Sigmoid colon (tissue), 7 donors: ENCODE measurements at places on chromosomes 7 and 10. TPM values are rescaled to one million over a fixed set of nuclear protein-coding genes. Genes with fewer than 3 reads are reported as not detected.

DNA sequence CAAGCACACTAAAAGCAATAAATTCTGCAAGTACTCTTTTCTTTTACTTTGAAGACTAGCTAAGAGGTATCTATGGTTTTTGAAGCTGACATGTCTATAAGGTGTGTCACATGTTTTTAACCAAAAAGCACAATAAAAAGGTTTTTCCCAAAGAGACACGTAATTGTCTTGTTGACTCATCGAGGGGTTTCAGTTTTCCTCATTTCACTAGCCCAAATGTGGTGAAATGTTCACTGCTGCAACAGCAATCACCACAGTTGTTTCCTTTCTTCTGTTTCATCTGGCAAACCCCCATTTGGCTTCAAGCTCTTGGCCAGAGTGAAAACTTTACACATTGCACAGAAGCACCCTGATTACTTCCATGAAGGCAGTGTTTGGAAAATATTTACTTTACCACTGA, 3.8 kb upstream of the HOXA4 start:
- no peak overlapping the region for H3K4me3 ChIP-seq
- peak overlapping the region; percentile 55 for H3K27ac ChIP-seq
- DNase-seq, result peak; percentile 85
- H3K4me1 ChIP-seq, result no peaks in the 10 kb centered on the region
- H3K27me3 ChIP-seq, result no peaks in the 10 kb centered on the region
- H3K36me3 ChIP-seq, result no peaks in the 10 kb centered on the region

DNA sequence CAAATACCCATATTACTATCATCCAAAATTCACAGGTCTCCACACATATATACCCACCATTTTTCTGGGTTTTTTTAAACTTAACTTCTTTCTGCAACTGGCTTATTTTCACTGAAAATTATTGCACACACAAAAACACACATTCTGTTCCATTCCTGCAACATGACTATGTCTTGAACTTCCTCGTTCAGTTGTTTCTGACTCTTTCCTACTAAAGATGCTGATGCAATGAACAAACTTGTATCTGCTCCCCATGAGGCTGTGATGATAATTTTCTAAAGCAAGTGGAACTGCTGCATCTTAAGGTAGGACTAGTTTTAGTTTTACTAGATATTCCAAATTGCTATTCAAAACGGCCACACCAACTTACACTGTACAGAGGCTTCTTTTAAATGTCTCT, 77.7 kb downstream of the OSBPL3 start:
- no peak overlapping the region for H3K4me3 ChIP-seq
- H3K4me1 ChIP-seq, result no peaks in the 10 kb centered on the region
- no peaks in the 10 kb centered on the region for H3K36me3 ChIP-seq
- no peak overlapping the region for H3K27ac ChIP-seq

GRCh38 chr10:102678842-102679289, 34.6 kb downstream of the TRIM8 start:
- no peaks in the 10 kb centered on the region for H3K36me3 ChIP-seq
- peak; percentile 69 for DNase-seq
- H3K27ac ChIP-seq, result no peak overlapping the region
- no peaks in the 10 kb centered on the region for H3K27me3 ChIP-seq

- H3K27me3 ChIP-seq, result no peaks in the 10 kb centered on the region
- no peaks in the 10 kb centered on the region for H3K36me3 ChIP-seq
- no peak overlapping the region for H3K4me3 ChIP-seq
Observed at GRCh38 chr7:1450987-1451386, 8.3 kb downstream of the MICALL2 start.

DNA sequence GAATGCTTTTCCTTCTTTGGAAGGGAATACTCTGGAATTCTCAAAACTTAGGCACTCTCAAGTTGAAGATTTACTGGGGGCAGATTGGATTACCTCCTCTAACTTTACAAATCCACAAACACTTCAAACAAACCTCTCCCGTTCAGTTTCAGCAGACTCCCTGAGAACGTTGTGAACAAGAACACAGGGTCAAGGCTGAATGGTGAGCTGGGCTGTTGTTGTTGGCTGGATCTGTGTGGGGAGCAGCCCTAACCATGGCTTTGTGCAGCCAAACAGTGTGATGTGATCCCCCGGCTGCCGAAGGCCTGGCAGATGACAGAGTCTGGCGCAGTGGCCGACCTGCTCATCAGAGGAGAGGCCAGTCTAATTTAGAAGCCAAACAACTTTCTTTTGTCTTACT, 93.1 kb downstream of the BMPER start:
- no peak for DNase-seq
- H3K4me1 ChIP-seq, result no peaks in the 10 kb centered on the region
- no peak overlapping the region for H3K27ac ChIP-seq
- H3K4me3 ChIP-seq, result no peak overlapping the region
- H3K36me3 ChIP-seq, result no peaks in the 10 kb centered on the region
- H3K27me3 ChIP-seq, result no peaks in the 10 kb centered on the region

DNA sequence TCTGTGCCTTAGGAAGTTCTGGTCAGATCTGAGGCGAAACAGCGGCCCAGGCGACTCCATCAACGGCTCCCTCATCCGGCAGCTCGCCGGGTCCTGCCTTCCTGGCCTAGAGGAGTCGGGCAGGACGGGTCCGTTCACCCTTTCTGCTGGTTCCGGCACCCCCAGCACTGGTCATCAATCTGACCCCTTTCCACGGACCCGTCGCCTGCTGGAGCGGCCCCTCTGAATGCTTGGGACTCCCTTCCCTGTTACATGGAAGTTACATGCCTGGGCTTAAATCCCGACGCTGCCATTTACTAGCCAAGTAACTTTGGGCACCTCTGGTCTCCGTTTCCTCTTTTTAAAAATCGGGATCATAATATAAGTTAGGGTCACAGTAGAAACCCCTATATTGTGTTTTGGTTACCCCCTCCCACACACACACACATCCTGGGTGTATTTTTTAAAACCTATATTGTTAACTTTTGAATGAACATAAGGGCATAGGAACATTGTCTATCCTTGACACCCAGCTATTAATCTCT, 607 bp upstream of the GGCT start:
- no peaks in the 10 kb centered on the region for H3K36me3 ChIP-seq
- H3K27me3 ChIP-seq, result no peaks in the 10 kb centered on the region
- H3K4me1 ChIP-seq, result no peaks in the 10 kb centered on the region
- DNase-seq, result no peak

Gene LIPJ
- 0.36 TPM for total RNA-seq

Gene AGBL3
- total RNA-seq, result 3.1 TPM

Gene MPP7
- 36.2 TPM for total RNA-seq

Gene IL6
- total RNA-seq, result 2.1 TPM

Gene CPVL
- total RNA-seq, result 22.5 TPM

Gene TPST1
- total RNA-seq, result 28.1 TPM

Gene WNT2
- total RNA-seq, result 0.27 TPM
